ENCODE measurements at places on chromosomes 7 and 10. TPM values are rescaled to one million over a fixed set of nuclear protein-coding genes. Genes with fewer than 3 reads are reported as not detected.

Gene FAM131B
- total RNA-seq, result 3.7 TPM

Gene TMEM243
- 15.9 TPM for total RNA-seq

DNA sequence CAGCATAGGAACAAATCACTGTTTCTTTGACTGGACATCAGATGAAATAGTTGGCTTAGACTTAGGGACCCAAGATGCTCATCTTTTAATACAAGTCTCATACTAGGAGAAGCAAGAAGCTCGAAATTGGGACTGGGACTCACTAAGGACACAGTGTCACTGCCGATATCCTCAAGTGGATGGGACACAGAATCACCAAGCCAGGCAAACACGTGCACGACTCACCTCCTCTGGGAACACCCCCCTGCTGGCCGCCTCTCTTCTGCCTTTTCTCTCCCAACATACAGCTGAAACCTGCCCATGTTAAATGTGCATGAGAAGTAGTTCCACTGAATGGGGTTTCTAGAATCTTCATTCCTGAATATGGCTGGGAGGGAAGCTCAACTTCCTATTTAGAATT lies 106.6 kb upstream of the FAM204A start:
- no peak for DNase-seq

- DNase-seq, result no peak
Observed at GRCh38 chr7:71135663-71136062, 3.7 kb downstream of the GALNT17 start.

DNA sequence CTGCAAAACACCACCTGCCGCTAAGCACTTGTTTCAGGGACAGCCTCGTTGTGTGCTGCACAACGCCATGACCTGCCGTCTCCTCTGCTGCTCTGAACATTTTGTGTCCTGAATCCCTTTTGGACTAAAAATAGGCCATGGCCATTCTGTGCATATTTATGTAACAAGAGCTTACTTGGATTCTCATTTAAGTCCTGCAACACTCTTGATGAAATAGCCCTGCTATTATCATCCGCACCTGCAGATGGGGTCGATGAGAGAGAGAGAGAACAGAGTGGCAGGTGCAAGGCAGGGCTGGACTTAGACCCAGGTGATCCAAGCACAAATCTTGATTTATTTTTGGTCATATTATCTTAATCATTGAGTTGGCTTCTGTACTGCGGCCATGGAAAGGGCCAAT lies 121.2 kb upstream of the PRKCQ start:
- DNase-seq, result no peak

DNA sequence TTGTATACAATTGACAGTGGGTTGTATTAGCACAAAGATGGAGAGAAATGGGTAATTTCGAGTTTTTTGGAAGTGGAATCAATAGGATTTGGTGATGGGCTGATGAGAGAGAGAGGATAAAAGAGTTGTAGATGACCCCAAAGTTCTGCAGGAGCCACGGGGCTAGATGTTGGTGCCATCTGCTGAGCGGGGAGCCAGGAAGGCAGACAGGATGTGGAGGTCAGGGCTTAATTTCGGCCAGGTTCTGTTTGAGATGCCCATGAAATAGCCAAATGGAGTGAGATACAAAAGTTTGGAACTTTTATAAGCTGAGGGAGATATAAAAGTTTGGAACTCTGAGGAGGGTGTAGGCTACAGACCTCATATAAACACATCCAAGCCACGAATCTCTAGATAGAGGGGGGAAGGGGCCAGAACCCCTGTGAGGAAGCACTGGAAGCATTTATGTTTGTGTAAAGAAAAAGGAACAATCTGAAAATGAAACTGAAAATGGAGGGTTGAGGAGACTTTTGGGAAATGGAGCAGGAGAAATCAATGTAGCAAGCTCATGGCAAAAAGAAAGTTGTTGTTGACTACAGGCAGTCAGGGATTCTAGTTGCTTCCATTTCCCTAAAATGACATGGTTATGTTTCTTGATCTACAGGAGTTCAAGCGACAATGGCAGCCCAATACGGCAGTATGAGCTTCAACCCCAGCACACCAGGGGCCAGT lies 2.2 kb downstream of the GIMAP4 start:
- no peak for DNase-seq

DNA sequence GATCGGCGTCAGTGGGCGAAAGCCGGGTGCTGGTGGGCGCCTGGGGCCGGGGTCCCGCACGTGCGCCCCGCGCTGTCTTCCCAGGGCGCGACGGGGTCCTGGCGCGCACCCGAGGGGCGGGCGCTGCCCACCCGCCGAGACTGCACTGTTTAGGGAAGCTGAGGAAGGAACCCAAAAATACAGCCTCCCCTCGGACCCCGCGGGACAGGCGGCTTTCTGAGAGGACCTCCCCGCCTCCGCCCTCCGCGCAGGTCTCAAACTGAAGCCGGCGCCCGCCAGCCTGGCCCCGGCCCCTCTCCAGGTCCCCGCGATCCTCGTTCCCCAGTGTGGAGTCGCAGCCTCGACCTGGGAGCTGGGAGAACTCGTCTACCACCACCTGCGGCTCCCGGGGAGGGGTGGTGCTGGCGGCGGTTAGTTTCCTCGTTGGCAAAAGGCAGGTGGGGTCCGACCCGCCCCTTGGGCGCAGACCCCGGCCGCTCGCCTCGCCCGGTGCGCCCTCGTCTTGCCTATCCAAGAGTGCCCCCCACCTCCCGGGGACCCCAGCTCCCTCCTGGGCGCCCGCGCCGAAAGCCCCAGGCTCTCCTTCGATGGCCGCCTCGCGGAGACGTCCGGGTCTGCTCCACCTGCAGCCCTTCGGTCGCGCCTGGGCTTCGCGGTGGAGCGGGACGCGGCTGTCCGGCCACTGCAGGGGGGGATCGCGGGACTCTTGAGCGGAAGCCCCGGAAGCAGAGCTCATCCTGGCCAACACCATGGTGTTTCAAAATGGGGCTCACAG lies 1.1 kb downstream of the EGFR start:
- DNase-seq, result peak; percentile 41

Gene HHEX
- 39.3 TPM for total RNA-seq

Gene CYP3A4
- total RNA-seq, result not detected

Gene HTRA1
- total RNA-seq, result 3.5 TPM

Gene GRID2IP
- total RNA-seq, result 2.5 TPM
